ENCODE measurements at places on chromosomes 11 and 22.
A peak's percentile ranks its signal among the peaks of the same experiment; 100 is the strongest.

GRCh38 chr11:45089251-45089650 lies 57.2 kb upstream of the PRDM11 start:
- no peak for DNase-seq

- no peak for DNase-seq
Observed at GRCh38 chr11:12098601-12099000, 11.8 kb upstream of the MICAL2 start.

DNA sequence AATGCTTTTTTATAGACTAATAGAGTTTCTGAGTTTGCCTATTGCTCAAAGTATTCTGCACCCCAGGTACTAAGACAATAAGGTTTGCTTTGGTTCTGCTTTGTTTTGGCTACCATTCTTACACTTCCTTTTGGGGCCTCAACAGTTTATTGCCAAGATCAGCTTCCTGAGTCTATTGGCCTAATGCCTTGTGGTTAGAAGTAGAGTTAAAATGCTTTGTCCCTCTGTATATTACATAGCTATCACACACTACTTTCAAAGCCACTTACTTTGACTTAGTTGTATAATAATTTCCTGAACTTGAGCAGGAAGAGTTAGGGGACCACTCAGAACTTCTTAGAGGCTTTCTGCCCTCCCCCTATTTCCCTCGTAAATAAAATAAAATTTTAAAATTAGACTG lies 96.5 kb downstream of the DLG2 start:
- no peak for DNase-seq

DNA sequence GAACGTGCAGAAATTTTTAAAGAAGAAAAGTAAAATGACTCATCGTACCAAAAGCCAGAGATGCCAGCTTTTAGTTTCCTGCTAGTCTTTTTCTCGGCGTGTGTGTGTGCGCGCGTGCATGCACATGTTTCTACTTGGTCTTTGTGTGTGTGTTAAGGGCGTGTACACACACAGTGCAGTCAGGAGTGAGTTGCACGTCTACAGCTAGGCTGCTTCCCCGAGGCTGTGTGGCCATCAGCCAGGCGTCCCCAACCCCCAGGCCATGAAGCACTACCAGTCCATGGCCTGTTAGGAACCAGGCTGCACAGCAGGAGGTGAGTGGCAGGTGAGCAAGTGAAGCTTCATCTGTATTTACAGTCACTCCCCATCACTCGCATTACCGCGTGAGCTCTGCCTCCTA lies 36.4 kb downstream of the KCNQ1 start:
- no peak for DNase-seq

DNA sequence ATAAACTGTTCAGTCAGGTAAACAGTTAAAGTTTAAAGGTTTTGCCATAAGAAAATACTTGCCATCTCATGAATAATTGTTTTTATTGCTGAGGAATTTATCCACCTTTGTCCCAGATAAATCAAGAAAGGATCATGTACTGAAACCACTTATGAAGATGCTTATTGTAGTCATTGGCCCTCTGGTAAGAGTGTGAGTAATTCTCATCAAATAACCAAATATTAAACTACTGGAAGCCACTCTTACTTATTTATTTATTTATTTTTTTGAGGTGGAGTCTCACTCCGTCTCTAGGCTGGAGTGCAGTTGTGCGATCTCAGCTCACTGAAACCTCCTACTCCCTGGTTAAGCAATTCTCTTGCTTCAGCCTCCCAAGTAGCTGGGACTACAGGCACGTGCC lies 35.1 kb downstream of the TMEM135 start:
- DNase-seq: no peak

GRCh38 chr11:39589391-39589790 lies 1870.1 kb downstream of the LRRC4C start:
- DNase-seq: no peak

- DNase-seq: no peak
Observed at GRCh38 chr11:133663135-133663985, 131.1 kb upstream of the OPCML start.

DNA sequence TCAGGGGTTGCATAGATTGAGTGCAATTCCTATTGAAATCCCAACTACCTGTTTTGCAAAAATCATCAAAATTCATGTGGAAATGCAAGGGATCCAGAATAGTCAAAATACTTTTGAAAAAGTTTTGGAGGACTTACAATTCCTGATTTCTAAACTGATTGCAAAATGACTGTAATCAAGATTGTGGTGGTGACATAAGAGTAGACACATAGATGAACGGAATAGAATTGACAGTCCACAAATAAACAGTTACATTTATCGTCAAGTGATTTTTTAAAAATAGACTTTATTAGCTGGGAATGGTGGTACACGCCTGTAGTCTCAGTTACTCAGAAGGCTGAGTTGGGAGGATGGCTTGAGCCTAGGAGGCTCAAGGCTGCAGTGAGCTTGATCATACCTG lies 2.6 kb upstream of the SLC7A4 start:
- no peak for DNase-seq

DNA sequence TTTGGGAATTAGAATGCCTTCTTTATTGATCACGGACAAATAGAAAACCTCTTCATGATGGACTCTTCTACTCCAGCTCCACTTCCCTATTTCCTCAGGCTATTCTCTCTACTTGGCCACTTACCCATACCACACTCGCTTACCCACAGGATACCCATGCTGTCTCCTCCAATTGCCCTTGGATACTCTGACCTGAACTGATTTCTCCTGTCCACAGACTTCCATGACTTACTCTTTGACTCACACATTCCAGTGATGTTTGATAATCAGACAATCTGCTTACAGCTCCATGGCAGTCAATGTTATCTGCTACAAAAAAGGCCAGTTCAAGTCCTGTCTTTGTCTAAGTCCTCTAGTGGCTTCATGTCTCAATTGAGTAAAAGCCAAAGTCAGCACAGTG lies 292.0 kb upstream of the CTSC start:
- no peak for DNase-seq

- DNase-seq: no peak
Observed at GRCh38 chr22:42560381-42560780, 6.6 kb downstream of the SERHL2 start.

DNA sequence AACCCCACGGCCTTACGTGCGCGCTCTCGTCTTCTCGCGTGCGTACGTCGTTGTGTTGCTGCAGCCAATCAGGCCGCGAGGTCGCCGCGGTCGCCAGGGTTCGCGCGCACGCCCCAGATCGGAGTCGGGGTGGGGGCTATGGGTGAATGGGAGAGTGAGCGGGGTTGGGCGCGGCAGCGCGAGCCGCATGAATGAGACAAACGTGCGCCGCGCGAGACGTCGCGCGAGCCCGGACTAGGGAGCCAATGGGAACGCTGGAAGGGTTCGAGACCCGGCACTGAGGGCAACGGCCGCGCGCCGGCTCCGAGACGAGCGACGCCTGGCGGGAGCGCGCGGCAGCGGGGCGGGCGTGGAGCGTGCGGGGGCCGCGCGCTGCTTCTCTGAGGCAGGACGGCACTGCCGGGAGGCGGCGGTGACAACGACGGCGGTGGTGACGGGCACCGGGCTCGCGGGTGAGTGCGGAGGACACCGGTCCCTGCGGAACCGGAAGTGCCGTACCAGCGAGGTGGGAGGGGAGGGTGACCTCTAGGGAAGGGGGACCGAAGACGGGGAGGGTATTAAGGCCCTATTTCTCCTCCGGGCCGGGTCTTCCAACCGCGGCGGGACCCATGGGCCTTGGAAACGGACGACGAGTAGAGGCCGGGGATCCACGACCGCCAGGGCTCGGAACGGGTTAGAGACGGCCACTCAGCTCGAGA lies at the start of gene ZDHHC5:
ZDHHC5 (plus strand) TSS at position 379 of the 698 bp plus-strand sequence. CDS start 4,977 bp downstream, outside the sequence.
- DNase-seq: peak; percentile 99

- DNase-seq: no peak
Observed at GRCh38 chr11:65505466-65506289, 6.8 kb downstream of the MALAT1 start.

- no peak for DNase-seq
Observed at GRCh38 chr11:1820463-1821325, 14.1 kb upstream of the SYT8 start.

- DNase-seq: no peak
Observed at GRCh38 chr11:121829159-121829643, 286.8 kb downstream of the BLID start.

DNA sequence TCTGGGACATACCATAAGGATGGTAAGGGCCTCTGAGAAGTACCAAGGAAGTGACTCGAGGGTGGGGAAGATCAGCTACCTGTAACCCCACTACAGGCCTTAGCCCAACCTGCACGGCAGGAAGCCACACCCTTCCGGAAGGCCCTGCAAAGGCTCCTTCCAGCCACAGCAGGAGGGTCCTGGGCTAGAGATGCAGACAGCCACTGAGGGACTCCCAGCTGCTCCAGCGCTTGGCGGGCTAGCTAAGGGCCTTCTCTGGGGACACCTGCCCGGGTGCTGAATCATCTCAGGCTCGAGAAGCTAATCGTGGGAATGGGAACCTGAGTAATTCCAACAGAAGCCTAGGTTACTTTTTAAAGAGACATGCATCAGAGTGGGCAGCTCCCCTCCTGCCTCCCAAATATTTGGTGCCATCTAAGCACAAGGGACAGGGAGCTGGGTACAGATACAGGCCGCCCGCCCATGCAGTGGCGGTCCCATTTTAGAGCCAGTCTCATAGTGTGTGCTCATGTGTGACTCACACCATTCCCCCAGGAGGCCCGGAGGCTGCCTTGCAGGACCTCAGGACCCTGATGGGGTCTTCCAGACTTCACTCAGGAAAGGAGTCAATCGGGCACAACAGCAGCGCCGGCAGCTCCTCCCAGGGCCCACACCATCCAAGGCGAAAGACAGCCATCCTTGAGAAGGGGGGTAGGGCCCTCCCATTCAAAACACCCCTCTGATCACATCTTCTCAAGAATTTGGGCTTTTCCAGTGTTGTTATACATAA lies 8.0 kb downstream of the MYH9 start:
- DNase-seq: no peak

GRCh38 chr11:33532720-33533385 lies 167.8 kb downstream of the C11orf91 start:
- no peak for DNase-seq

- no peak for DNase-seq
Observed at GRCh38 chr11:40384991-40385390, 1074.5 kb downstream of the LRRC4C start.

DNA sequence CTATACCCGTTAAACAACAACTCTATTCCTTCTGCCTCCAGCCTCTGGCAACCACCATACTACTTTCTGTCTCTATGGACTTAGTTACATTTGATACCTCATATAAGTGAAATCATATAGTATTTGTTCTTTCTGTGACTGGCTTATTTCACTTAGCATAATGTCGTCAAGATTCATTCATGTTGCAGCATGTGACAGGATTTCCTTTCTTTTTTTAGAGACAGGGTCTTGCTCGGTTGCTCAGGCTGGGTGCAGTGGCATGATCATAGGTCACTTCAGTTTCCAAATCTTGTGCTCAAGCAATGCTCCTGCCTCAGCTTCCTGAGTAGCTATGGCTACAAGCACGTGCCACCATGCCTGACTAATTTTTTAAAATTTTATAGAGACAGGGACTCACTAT lies 29.4 kb upstream of the SORL1 start:
- DNase-seq: no peak

- DNase-seq: no peak
Observed at GRCh38 chr11:70066136-70066520, 12.0 kb upstream of the ANO1 start.

DNA sequence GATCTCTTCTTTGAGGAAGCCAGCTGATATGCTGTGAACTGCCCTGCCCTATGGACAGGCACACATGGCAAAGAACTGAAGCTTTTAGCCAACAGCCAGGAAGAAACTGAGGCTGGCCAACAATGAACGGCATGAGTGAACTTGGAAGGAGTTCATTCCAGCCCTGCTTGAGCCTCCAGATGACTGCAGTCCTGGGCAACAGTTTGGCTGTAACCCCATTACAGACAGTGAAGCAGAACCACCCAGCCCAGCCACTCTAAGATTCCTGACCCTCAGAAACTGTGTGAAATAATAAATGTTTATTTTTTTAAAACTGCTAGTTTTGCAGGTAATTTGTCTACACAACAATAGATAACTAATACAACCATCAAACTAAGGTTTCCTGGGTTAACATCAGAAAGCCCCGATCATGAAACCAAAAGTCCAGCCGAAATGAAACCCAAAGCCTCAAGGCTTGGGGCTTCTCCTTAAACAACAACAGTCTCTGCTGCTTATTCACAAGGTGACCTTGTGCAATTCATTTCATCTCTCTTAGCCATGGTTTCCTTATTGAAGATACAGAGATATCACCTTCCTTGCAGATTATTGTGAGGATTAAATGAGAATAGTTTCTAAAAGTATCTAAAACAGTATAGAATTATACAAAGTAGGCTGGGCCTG lies 31.4 kb downstream of the PAK1 start:
- DNase-seq: no peak

- no peak for DNase-seq
Observed at GRCh38 chr11:6096417-6096816, 11.1 kb upstream of the OR56B4 start.

DNA sequence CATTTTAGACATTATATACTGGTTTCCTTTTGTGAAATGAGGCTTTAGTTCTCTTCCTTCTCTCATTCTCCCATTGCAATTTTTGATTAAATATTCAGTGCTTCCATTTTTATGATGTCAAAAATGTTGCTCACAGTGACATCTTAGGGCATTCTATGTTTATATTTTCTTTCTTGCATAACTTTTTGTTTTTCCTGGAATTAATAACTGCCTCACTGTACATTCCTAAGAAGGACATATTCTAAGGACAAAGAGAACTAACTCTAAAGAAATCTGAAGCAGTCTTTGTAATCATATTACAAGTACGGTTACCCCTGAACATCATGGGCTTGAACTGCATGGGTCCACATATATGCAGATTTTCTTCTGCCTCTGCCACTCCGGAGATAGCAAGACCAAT lies 25.8 kb upstream of the P2RY6 start:
- DNase-seq: no peak

- DNase-seq: peak; percentile 71
Observed at GRCh38 chr22:45671783-45672563, at the start of gene ATXN10. TSS of gene ATXN10 (plus strand) at chr22:45671834. CDS start at chr22:45672064, 230 bp downstream.

DNA sequence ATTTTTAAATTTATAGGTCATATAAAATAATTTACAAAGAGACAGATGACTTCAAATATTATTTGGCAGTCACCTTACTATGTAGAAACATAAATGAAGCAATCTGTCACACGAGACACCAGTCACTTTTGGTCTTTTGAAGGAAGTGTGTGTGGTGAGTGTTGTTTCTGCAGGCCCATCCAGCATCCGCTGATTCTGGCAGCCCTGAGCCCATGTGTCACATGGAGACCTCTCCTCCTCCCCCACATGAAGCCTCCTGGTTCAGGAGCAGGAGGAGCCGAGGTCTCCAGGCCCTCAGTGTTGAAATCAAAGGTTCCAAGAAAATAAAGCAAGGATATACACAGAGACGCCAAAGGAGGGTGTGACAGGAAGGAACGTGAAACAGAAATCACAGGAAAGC lies 60.1 kb downstream of the ARFGAP3 start:
- DNase-seq: no peak

Data from activated T-cell treated with anti-CD3 and anti-CD28 coated beads for 24 hours (primary cell).